ENCODE measurements at places on chromosomes 12 and 14.
A peak's percentile ranks its signal among the peaks of the same experiment; 100 is the strongest.

GRCh38 chr12:16613199-16613598 lies 7.2 kb upstream of the LMO3 start:
- H3K27ac ChIP-seq: no peak overlapping the region
- H3K4me3 ChIP-seq: no peak overlapping the region
- no peaks in the 10 kb centered on the region for H3K4me1 ChIP-seq
- no peaks in the 10 kb centered on the region for H3K36me3 ChIP-seq
- peaks cover 23% of the 10 kb centered on the region for H3K27me3 ChIP-seq

DNA sequence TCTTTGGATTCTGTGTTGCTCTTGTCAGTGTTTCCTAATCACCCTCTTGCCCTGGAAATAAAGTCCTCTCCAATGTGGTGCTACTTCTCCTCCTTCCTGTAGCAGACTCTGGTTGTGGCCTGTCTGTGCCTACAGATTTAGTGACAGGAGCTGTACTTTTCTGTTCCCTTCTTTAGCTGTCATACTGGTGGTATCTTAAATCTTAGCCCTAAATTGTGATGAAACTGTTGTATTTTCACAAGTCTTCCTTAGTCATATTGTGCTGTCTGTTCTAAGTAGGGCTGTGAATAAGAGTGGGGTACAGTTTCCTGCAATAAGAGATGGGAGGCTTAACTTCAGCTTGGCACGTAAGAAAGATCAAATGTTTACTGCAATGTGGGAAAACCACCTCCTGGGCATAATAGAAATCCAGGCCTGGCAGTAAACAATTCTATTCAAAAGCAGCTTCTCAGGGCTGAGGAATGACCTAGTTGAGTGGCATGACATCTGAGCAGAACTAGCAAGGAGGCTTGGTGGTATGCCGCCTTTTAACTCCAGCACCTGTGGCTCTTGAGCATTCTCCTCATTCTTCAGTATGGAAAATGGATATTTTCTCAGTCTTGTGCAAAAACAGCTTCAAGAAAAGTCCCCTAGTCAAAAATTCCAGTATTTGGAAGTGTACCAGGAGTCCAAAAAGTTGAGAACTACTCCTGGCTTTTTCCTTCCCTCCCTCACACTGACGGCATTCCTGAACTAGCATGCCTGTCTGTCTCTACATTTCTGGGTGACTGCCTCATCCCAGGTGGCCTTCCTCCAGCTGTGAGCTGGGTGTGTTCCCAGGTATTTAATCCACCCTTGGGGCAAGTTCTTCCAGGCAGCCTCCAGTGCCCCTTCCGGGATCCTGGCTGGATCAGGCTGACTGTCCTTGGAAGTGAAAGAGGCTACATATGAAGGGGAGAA lies 19.5 kb downstream of the ANO6 start:
- DNase-seq: no peak
- H3K4me1 ChIP-seq: peaks cover 7% of the 10 kb centered on the region
- no peak overlapping the region for H3K27ac ChIP-seq
- H3K4me3 ChIP-seq: no peak overlapping the region

DNA sequence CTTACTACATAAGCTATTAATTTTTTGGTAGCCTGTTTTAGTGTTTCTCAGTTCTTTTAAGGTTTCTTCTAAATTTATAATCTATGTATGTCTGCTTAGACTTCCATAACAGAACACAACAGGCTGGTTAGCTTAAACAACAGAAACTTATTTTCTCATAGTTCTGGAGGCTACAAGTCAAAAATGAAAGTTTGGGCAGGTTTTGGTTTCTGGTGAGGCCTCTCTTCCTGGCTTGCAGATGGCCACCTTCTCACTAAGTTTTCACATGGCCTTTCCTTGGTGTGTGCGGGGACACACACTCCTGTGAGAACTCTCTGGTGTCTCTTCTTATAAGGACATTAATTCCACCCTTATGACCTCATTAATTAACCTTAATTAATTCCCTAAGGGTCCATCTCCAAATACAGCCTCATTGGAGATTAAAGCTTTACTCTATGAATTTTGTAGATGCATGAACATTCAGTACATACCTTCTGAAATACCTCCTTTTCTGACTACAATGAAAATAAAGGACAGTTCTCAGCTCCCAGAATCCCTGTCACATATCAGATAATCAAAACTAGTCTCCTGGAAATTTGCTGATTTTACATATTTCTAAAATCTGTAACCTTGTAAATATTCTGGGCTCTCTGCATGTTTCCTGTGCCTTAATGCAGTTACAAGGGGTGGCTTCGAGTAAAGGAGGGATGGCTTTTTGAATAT lies 23.2 kb upstream of the BMAL2 start:
- no peak overlapping the region for H3K27ac ChIP-seq
- H3K4me3 ChIP-seq: no peak overlapping the region
- H3K27me3 ChIP-seq: no peaks in the 10 kb centered on the region
- H3K36me3 ChIP-seq: peaks cover 22% of the 10 kb centered on the region

DNA sequence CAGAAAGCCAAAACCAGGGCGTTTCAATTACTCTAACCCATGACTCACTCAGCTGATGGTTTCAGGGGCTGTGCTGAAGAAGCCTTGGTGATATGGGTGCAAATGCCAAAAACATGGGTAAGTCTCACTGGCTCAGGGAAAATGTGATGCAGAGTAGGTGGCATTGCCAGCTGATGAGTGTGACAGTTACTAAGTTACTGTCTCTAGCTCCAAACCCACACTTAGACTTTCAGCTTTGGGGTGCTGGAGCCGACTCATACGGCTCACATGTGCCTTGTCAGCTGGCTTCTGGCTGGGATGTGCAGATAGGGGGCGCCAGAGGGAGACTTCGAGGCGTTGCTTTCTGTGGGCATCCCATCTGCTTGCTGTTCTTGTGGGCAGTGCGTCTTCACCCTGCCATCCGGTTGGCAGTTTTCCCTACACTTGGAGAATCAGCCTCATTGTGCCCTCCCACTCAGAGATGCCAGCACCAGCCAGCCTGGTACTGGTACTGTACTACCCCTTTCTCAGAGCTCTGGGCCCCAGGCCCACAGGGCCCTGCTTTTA lies 11.1 kb upstream of the KRT7 start:
- H3K36me3 ChIP-seq: no peaks in the 10 kb centered on the region
- H3K27me3 ChIP-seq: peaks cover 2% of the 10 kb centered on the region

- H3K36me3 ChIP-seq: no peaks in the 10 kb centered on the region
- no peak overlapping the region for H3K27ac ChIP-seq
- H3K4me3 ChIP-seq: no peak overlapping the region
- H3K27me3 ChIP-seq: peaks cover 5% of the 10 kb centered on the region
- H3K4me1 ChIP-seq: no peaks in the 10 kb centered on the region
These were observed 59.0 kb downstream of the NTN4 start for GRCh38 chr12:95731519-95731958.

DNA sequence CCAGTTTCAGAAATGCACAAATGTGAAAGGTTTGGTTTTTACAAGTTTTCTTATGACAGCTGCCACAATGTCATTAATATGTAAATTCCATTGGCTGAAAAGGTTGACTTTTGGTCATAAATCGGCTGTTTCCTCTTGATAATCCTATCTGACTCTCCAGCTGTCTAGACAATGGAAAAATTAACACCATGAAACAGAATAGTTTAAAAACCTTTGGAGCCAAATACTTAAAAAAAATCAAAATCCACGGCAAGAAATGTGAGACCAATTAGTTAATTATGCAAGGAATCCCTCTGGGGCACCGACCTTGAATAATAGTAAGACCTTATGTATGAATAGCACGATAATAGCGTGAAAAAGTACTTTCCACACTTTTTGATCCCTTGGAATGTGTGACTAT lies 138.0 kb downstream of the ZNF664 start:
- no peak overlapping the region for H3K4me3 ChIP-seq
- no peaks in the 10 kb centered on the region for H3K36me3 ChIP-seq
- H3K27ac ChIP-seq: no peak overlapping the region
- no peaks in the 10 kb centered on the region for H3K27me3 ChIP-seq

DNA sequence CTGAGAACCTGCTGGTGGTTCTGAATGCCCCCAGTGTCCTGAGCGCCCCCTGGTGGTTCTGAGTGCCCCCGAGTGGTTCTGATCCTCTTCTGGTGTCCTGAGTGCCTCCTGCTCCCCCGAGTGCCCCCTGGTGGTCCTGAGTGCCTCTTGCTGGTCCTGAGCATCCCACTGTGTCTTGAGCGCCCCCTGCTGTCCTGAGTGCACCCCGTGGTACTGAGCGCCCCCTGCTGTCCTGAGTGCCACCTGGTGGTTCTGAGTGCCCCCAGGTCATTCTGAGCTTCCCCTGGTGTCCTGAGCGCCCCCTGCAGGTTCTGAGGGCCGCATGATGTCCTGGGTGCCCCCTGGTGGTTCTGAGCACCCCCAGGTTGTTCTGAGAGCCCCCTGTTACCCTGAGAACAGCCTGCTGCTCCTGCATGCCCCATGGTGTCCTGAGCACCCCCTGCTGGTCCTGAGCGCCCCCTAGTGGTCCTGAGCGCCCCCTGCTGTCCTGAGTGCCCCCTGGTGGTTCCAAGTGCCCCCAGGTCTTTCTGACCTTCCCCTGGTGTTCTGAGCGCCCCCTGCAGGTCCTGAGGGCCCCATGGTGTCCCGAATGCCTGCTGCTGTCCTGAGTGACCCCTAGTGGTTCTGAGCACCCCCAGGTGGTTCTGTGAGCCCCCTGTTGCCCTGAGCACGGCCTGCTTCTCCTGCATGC lies 1165.4 kb downstream of the TMEM121 start:
- H3K4me3 ChIP-seq: no peak overlapping the region
- no peaks in the 10 kb centered on the region for H3K27me3 ChIP-seq
- no peak overlapping the region for H3K27ac ChIP-seq
- peaks cover 14% of the 10 kb centered on the region for H3K4me1 ChIP-seq
- peak; percentile 77 for DNase-seq
- H3K36me3 ChIP-seq: no peaks in the 10 kb centered on the region

GRCh38 chr12:82524641-82525040 lies 162.1 kb upstream of the TMTC2 start:
- H3K27me3 ChIP-seq: no peaks in the 10 kb centered on the region
- no peak overlapping the region for H3K27ac ChIP-seq
- H3K4me1 ChIP-seq: no peaks in the 10 kb centered on the region
- H3K4me3 ChIP-seq: no peak overlapping the region

DNA sequence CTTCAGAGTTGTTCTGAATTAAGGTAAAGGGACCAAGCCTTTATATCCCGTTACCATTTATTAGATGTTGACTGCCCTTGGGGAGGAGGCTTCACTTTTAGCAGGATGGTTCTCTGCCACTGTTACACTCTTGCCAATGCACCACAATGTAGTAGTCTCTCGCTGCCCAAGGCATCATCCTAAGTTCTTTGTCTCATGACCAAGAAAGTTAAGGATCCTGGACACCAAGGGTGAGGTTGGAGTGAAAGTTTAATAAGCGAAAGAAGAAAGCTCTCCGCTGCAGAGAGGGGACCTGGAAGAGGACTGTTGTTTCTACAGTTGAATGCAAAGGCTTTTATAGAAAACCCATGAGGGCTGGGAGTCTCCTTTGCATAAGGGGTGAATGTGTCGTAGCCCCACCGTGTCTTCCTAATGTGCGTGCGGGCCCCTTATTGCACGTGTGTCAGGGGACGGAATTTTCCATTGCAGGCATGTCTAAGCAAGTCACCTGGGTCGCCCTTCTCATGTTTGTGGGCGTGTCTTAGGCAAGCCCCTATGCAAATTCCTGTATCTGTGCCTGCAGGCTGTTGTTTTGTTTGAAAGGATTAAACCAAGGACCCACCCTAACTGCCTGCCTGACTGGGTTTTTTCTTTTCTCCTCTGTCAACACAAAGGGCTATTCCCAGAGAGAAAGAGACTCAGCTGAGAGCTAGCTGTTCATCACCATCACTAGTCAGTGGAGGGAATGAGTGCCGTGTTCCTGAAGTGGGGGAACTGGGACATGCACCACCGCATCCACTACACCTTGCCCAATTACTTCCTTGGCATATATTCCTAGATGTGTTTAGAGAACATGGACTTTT lies 17.6 kb upstream of the RNASE1 start:
- DNase-seq: no peak
- H3K36me3 ChIP-seq: no peaks in the 10 kb centered on the region
- no peaks in the 10 kb centered on the region for H3K27me3 ChIP-seq
- H3K4me3 ChIP-seq: no peak overlapping the region

DNA sequence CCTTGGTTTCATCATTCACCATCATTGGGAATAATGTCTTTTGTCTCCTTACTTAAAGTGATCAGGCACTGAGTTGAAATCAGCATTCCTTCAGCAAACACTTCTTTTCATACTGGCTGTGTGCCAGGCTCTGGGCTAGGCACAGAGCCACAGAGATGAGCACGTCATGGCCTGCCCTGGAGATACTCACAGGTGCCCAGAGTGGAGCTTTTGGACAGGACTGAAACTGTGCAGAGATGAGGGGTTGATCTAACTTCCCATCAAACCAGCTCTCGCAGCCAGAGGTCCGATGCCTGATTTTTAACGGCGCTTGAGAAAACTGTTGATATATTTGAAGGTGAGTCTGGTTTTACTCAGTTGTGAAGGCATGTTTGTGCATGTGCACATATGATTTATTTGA lies 43.1 kb downstream of the CACNA1C start:
- no peak overlapping the region for H3K4me3 ChIP-seq
- DNase-seq: no peak
- no peak overlapping the region for H3K27ac ChIP-seq
- no peaks in the 10 kb centered on the region for H3K36me3 ChIP-seq
- peaks cover 3% of the 10 kb centered on the region for H3K4me1 ChIP-seq
